Amniotic epithelial cell (primary cell): ENCODE measurements at places on chromosomes 1 and 21.

DNA sequence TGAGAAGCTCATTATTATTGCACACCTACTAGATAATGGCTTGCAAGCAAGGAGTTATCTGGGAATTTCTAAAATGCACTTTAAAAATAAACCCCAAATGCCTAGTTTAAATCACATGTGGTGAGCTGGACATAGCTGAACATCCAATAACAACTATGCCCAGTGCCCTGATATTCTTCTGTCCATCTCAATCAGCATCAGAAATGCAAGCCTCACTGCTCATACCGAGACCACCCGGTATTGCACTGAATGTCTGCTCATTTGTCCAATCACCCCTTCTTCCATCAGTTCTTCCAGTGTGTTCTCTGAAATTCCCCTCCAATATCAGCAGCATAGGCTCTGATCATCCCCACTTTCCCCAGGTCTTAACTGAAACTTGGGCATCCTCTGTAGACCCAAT, 383.8 kb downstream of the DSCAM start:
- DNase-seq = no peak

DNA sequence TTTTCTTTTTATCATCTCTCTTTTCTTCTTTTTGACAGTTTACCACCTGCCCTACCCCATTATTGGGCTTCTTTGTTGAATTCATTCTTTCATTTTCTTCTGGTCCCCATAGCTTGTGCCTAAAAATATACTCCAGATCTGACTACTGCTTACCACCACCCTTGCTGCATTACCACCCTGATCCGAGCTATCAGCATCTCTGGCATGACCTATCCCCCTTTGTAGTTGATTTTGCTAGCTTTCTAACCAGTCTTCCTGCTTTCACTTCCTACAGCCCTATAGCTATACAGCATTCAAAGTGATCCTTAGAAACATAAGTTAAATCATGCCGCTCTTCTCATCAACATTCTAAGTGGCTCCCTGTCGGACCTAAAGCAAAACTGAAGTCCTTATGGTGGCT, 59.4 kb upstream of the MPC2 start:
- DNase-seq = no peak

DNA sequence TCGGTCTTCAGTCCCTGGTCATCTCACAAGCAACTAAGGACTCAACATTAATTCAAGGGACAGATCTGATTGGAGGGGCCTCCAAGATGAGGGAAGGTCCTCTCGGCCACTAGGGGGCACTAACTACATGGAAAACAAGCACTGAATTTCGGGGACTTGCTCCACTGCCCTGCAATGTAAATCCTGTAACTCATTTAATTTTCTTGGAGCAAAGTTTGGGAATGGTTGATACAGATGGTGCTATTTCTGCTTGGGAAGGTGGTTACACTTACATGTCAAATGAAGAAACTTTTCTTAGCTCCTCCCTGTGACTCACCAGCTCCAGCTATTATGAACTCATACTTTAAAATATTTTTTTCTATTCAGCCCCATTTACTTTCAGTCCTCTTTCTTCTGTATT, 97.4 kb upstream of the KCNJ15 start:
- peak; percentile 65 for DNase-seq

- DNase-seq = no peak
Measured at GRCh38 chr21:33345751-33346238, 21.0 kb downstream of the IFNAR1 start.

DNA sequence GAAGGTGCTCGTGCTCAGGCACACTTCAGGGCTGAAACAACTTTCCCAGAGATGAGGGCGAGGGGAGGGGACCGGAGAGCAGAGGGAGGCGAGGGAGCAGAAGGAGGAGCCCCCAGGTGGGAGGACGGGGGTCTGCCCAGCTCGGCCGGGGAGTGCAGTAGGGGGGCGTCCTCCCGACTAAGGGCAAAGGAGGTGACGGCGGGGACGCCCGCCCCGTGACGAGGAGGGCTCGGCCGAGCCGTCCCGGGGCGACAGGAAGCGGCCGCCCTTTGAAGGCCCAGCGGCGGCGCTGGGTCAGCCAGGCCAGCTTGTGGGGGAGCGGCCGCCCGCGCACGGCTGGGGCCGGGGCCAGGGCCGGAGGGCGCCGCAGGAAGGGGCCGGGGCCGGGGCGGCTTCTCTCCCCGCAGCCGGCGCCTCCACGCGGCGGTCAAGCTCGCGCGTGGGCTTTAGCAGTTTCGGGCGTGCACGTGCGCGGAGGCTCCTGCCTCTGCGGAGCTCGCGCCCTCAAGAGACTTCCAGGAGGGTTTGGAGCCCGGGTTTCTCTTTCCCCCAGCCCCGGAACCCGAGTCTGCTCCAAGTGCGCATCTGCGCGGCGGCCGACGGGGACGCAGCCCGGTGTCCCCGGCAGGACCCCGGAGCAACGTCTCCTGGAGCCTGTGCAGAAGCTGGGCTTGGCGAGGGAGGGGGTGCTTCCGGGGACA, 100.8 kb upstream of the SLC45A1 start:
- DNase-seq = peak; percentile 31

GRCh38 chr1:226491093-226491850, 57.3 kb upstream of the STUM start:
- no peak for DNase-seq

- no peak for DNase-seq
Measured at GRCh38 chr1:151336556-151336955, 9.3 kb upstream of the PI4KB start.

- no peak for DNase-seq
Measured at GRCh38 chr1:3169665-3170356, 100.8 kb downstream of the PRDM16 start.

DNA sequence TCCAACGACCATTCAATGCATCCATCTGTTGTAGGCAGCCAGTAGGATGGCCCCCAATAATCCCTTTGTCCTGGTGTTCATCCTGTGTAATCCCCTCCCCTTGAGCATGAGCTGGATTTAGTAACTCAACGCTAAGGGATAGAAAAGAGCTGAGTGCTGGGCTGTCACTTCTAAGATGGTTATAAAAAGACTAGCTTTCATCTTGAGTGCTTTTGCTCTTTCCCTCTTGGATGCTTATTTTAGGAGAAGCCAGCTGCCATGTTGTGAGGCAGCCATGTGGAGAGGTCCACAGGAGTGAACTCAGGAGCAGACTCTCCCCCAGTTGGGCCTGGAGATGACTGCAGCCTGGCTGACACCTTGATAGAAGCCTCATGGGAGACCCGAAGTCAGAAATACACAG, 401.5 kb downstream of the VAV3 start:
- no peak for DNase-seq

- peak; percentile 77 for DNase-seq
Measured at GRCh38 chr1:33180226-33180910, 1.5 kb downstream of the TRIM62 start.

GRCh38 chr1:156656806-156657740, 15.2 kb downstream of the BCAN start:
- DNase-seq = peak; percentile 33

DNA sequence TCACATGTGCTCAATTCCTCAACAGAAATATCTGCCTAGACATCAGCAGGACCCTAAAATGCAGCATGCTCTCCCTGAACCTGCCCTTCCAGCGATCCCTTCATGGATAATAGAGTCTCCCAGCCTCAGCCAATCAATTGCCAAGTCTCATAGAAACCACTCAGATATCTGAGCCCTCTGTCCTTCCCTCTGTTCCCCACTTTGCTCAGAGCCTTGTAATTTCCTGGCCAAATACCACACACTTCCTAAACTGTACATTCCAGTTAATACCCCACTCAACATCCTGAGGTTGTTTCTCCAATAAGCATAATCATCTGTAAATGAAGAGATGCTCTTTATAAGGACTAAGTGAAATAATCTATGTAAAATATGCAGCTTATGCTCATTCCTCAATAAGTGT, 59.3 kb upstream of the PTGFRN start:
- no peak for DNase-seq

- peak; percentile 69 for DNase-seq
Measured at GRCh38 chr1:94542088-94542870, 720 bp upstream of the F3 start.

DNA sequence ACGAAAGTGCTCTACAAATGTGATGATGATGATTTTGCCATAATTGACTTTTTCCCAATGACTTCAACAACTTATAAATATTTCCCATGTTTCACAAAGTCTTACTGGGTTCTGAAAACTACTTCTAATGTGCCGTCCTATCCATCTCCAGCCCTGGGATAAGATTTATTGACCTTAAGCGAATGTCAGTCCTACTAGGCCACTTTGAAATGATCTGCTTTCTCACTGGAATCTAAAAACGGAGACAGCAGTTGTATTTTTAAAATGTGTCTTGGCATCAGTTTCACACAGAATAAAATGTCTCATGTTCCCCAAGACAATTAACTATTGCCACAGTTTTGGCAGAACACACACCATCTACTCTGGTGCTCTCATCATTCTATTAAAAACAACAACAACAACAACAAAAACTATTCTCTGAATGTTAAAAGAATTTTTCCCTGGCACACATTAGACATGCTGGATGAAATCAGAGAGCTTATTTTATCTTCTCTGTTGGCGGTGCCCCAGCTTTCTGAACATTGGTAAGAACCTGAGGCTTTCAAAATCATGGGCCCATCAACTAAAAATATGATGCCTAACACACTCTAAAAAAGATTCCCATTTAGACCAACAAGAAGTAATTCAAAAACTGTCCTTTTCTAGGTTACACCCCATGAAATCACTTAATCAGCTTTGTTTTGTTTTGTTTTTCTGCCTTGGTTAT, 23.1 kb upstream of the DNASE2B start:
- peak; percentile 76 for DNase-seq

- DNase-seq = no peak
Measured at GRCh38 chr1:153368495-153368894, 6.9 kb downstream of the S100A12 start.

- no peak for DNase-seq
Measured at GRCh38 chr1:89767618-89768017, 53.2 kb upstream of the LRRC8D start.

DNA sequence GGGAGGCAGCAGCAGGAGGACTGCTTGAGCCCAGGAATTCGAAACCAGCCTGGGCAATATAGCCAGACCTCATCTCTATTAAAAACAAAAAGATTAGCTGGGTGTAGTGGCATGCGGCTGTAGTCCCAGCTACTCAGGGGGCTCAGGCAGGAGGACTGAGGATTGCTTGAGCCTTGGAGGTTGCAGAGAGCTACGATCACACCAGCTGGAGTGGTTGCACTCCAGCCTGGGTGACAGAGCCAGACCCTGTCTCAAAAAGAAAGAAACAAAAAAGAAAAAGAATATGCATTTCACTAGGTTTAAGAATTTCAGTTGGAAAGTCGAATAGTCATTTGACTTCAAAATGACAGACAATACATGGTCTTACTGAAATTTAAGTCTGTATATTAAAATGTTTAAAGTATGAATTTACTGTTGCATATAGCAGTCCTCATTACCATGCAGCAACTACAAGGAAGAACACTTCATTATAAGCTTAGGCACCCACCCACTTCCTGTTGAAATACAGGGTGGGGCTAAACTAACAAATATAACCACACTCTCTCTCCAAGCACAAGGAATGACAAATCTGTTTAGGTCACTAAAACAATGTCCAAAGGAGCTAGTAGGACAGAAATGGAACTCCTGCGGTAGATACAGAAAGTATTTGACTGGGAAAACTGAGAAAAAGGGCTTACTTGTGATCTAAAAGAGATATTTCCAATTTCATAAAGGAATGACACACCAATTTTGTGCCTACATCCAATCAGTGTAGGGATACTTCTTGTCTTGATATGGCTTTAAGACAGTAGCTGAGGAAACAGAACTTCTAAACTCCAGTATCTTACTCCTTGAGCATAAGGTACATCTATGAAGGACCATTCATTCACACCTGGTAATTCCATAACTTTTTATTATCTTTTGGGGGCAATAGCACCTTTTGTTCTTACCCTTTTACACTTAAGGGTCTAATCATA, 44.1 kb downstream of the GPR3 start:
- DNase-seq = peak; percentile 46

GRCh38 chr1:143720087-143721023, 251.4 kb downstream of the FAM72C start:
- DNase-seq = peak; percentile 8

- no peak for DNase-seq
Measured at GRCh38 chr1:118321840-118322239, 136.8 kb upstream of the SPAG17 start.

DNA sequence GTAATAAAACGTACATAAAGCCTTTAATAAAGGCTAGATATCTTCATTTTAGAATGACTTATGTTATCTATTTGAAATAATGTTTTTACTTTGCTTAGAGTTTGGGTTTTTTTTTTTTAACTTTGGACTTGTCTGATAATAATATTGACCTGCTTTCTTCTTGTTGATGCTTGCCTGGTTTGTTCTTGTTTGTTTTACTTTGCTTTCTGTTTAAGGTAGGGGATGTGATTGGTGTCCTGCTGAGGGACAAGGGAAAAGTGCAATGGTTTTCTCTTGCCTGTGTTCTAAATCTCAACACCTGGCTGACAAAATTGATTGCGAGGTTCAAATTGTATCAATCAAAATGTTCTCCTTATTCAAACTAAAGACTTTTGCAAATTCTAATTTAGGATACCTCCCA, 2.2 kb upstream of the FH start:
- DNase-seq = no peak

DNA sequence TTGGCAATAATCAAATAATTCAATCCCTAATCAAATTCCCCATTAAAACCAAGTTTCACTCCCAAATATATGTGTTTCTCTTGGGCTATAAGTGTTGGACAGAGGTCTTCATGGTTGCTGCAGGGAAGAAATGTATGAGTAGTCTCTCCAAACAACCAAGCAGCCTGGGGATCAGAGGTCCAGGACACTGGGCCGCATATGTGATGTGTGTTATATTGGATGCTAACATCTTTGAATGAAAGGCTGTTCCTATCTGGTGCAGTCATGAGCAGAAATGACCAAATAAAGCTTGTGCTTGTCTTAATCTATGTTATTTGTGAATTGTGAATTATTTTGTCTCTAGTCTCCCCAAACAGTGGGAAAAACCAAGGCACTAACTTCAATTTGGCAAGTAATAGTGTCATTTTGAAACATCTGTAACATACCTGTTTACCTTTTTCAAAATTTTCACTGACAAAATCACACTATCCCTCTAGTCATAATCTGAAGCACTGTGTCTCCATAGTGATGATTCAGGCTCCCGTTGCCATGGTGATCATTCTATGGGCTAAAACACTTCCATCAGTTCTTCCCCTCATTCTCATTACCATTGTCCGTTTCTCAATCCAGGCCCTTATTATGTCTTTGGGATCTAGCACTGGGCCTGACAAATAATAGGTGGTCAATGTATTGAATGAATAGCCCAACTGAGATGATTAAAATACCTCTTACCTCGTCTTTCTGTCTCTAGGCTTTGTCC, 12.5 kb upstream of the TADA1 start:
- no peak for DNase-seq

DNA sequence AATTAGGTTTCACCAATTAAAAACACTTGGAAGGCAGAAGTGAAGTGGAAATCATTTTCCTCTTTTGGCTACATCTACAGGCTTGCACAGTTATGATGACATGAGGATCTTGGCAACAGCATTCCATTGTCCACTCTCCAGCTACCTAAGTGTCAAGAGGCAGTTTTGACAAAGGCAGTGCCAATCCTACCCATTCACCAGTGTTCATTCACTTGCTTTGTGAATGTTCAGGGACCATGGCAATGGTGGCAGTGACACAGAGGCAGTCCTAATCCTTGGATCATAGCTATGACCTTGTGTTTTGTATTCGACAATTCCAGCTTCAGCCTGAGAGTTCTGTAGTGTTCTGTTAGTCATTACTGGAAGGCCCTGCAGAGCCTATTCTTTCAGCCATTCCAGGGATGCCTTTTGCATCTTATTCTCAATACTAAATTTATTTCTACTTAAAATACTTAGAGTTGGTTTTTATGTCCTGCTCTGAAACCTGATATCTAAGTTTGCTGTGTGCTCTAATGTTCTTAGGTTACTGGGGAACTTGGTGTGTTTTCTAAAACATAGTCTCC, 36.7 kb downstream of the CRB1 start:
- no peak for DNase-seq

GRCh38 chr1:114703242-114703641, 7.9 kb upstream of the AMPD1 start:
- DNase-seq = no peak
